Activated CD4-positive, alpha-beta T cell treated with anti-CD3 and anti-CD28 coated beads, Interleukin-2, amount 50 U/mL, for 4 hours (primary cell): ENCODE measurements at places on chromosomes 7 and 10.

GRCh38 chr7:158924956-158925355 is 68.6 kb downstream of the DYNC2I1 start:
- no peak for DNase-seq

GRCh38 chr10:113493882-113494301 is 59.0 kb upstream of the HABP2 start:
- no peak for DNase-seq

- DNase-seq, result no peak
These were observed 30.4 kb downstream of the CNTNAP2 start for GRCh38 chr7:146146831-146147486.

DNA sequence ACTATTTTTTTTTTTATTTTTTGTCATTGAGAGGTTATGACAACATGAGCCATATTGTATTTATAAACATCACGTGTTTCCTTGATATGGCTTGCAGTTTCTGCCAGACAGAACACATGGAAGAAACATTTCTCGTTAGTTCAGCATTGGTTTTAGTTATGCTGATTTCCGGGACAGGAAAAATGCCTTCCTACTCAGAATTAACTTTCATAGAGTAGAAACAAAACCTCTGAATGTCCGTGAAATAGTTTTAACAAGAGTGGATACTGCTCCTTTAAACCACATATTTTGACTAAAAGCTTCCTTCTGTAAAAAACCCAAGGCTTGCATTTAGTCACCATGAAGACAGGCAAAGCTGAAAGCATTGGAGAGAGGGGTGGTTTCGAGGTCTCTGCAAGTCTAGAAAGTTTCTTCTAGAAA is 240.4 kb downstream of the KIAA1217 start:
- DNase-seq, result no peak

DNA sequence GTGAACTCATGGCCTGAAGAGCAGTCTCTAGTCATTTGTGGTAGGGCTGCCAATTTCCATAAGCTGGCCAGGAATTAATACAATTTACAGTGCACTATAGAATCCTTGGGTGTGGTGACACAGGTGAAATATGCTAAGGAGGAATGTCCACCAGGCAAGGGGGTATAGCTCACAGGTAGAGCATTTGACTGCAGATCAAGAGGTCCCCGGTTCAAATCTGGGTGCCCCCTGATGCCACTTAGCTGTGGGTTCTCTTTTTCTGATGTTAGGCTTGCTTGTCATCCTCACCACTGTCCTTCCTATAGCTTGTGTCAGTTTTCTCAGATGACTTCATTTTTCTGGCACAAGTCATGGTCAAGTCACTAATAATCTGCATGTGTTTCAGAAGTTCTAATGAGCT is 108.7 kb downstream of the ZNF467 start:
- no peak for DNase-seq

DNA sequence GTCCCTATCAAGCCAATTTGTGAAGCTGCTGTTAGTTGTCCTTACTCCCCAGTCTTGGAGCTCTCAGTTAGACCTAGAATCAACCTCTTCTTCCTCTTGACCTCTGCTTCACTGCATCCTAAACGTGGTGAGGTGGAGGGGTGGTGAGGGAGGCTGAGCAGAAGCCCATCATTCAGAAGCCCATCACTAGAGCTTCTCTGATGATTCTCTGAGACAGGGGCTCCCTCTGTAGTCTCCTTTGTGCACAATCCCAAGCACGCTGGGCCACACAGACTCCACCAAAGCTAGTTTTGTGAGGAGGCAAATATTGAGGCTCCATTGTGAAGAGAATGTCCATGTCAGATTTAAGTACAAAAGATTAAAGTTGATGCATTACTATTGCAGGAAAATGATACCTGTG is 163.8 kb upstream of the PRSS1 start:
- DNase-seq, result no peak

GRCh38 chr7:151708610-151709009 is 168.3 kb downstream of the PRKAG2 start:
- no peak for DNase-seq

DNA sequence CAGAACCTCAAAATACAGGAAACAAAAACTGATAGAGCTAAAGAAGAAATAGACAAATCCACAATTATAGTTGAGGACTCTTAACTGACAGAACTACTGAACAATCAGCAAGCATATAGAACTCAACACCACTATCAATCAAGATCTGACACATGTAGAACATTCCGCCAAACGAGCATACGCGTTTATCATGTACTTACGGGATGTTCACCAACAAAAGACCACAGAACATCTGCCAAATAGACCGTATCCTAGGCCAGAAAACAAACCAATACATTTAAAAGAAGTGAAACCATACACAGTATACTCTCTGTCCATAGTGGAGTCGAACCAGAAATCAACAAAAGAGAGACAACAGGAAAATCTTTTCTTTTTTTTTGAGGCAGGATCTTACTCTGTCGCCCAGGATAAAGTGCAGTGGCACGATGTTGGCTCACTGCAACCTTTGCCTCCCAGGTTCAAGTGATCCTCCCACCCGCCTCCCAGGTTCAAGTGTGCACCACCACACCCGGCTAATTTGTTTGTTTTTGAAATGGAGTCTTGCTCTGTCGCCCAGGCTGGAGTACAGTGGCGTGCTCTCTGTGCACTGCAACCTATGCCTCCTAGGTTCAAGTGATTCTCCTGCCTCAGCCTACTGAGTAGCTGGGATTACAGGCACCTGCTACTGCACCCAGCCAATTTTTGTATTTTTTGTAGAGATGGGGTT is 5.1 kb downstream of the GNA12 start:
- no peak for DNase-seq

DNA sequence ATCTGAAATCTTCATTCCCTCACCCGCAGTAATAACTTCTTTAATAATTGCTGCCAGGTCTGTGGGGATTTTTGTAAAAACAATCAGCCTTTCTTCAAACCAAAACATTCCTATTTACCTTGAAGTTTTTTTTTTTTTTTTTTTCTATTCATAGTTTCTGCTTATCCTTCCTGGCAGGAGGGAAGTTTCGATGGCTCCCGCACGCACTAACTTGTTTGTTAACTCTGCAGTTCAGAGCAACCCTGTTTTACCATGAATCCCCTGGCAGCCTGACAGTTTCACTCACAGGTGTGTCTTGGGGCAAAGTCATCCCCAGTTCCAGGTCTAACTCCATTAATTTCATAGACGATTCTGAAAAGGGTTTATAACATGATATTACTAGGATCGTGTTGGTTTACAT is 149.3 kb downstream of the KLF6 start:
- DNase-seq, result no peak

- DNase-seq, result no peak
These were observed 35.5 kb downstream of the RBM20 start for GRCh38 chr10:110679486-110680272.

DNA sequence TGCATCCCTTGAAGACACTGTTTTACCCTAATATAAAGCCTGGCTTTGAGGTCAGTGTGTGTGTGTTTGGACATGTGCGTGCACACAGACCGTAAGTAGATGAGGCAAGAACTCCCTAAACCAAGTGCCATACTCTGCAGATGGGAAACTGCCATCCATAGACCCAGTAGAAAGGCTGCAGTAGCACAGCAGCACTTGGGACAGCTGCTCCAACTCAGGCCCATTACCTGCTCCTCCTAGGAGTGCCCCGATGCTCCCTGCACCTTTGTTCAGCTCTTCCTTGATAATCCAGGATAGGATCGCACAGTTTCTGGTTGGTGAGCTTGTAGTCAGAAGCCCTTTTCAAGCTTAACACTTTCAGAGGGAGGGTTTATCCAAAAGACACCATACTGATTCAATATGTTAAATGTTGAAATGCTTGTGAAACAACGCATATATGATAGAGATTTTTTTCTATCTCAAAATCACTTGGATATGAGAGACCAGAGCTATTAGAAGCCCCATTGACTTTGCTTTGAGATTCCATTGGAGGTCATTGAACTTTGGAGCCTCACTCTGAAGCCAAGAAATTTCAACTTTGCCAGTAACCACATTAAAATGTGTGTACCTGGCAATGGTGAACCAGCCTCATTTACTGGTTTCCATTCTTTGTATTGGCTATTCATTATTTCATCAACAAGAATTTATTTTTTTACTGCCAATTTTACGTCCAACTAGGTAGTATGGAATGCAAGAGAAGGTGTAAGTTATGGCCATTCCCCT is 757.0 kb upstream of the GALNT17 start:
- DNase-seq, result no peak

GRCh38 chr10:47019155-47020145 is 108.2 kb downstream of the PTPN20 start:
- no peak for DNase-seq

- no peak for DNase-seq
These were observed 471 bp downstream of the PFKP start for GRCh38 chr10:3067859-3068179.

DNA sequence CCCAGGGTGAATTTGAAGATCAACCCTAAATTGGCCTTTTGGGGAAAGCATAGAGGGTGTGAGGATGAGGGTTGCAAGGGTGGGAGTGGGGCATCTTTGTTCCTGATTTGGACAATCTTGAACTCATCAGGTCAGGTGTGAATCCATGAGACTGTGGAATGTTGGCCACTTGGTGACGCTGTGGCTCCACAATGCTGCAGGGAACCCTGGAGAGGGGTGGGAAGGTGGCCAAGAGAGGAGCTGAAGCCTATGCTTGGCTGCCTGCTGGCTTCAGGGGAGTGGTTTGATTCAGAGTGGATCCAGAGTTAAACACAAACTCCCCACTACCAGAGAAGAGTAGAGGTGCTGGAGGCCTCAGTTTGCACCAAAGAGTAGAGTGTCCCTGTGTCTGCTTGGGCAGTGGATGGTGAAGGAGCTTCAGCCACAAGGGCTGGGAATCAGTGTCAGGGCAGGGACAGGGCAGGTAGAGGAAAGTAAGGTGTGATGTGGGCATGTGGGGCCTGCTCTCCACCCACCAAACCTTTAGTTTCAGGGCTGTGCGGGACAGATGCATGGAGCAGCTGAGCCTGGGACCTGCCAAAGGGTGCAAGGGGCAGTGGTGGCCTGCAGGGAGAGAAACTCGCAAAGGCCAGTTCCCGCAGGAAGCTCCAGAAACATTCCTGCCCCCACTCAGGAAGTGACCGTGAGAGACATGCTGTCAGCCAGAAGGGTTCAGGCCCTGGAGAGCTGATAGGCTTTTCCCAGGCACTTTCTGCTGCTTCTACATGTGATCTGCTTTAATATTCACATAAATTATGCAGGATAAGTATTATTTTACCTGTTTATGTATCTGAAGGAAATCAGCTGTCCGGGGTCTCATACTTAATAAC is 81.0 kb upstream of the PRSS58 start:
- DNase-seq, result no peak

- no peak for DNase-seq
These were observed 70.0 kb upstream of the ZMIZ2 start for GRCh38 chr7:44678471-44679179.

- no peak for DNase-seq
These were observed 200.8 kb downstream of the ELMO1 start for GRCh38 chr7:37247861-37248260.

GRCh38 chr7:138243430-138243829 is 167.2 kb downstream of the AKR1D1 start:
- DNase-seq, result no peak

GRCh38 chr7:158428837-158429753 is 158.5 kb downstream of the PTPRN2 start:
- DNase-seq, result no peak

DNA sequence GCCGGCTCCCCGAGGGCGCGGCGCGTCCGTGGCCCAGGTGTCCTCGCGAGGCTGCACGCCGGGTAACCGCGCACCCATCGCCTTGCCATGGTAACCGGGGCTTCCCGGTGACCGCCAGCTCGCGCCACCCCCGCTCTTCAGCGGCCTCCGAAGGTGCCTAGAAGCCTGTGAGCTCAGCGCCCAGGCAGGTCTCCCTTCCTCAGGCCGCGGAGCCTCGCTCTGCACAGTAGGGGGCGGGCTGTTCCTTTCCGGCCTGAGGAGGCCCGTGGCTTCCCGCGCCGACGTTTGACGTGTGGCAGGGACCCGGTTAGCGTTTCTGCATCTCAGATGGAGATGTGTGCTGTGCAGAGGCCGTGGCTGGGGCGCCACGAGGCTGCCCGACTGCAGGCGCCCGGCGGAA is 117.1 kb downstream of the DYNC2I1 start:
- peak; percentile 23 for DNase-seq

DNA sequence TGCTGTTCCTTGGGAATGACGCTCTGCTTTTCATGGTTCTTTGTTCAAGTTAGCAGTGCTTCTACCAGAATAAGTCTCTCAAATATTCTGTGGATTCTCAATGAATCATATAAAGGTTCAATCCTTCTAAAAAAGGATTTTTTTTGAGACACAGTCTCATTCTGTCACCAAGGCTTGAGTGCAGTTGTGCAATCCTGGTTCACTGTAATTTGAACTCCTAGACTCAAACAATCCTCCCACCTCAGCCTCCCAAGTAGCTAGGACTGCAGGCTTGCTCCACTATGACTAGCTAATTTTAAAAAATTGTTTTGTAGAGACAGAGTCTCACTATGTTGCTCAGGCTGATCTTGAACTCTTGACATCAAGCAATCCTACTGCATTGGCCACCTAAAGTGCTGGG is 64.9 kb upstream of the RELN start:
- no peak for DNase-seq

- DNase-seq, result peak; percentile 30
These were observed 102.2 kb downstream of the RBM20 start for GRCh38 chr10:110746254-110746826.

DNA sequence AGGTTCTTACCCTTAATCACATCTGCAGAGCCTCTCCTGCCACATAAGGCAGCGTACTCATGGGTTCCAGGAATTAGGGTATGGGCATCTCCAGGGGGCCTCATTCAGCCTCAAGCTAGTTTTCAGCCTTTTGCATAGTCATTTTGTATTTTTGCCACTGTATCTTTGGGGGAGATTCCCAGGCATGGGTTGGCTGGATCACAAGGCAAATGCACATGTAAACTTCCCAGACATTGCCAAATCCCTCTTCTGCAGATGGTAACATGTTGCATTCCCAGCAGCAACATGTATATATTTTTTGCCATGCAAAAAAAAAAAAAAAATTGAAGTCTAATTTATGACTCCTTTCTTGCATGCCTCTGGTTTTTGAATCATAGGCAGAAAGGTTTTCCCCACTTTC is 595.4 kb upstream of the FOXK1 start:
- no peak for DNase-seq

GRCh38 chr7:11807000-11807399 is 25.0 kb downstream of the THSD7A start:
- no peak for DNase-seq

GRCh38 chr10:107269626-107270025 is 105.1 kb upstream of the SORCS1 start:
- no peak for DNase-seq

GRCh38 chr7:20279979-20280378 is 50.7 kb upstream of the ITGB8 start:
- DNase-seq, result no peak

GRCh38 chr7:17472518-17472917 is 174.1 kb downstream of the AHR start:
- DNase-seq, result no peak

DNA sequence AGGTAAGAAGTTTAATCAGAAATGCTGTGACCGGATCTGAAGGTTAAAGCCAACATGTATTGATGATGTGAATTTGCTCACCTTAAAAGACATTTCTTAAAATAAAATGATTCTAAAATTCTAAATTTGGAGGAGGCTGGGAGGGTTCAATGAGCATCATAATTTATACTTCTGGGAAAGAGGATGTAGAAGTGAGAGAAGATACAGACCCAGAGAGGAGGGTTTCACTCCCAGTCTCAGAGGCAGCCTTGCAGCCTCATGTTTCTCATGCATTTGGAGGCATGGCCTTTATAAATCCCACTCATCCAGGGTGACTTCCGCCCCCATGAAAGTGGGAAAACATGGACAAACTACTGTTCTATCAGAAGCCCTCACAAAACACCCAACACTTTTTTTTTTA is 305.6 kb upstream of the PITRM1 start:
- no peak for DNase-seq
